ENCODE measurements at places on chromosomes 3 and 15.

DNA sequence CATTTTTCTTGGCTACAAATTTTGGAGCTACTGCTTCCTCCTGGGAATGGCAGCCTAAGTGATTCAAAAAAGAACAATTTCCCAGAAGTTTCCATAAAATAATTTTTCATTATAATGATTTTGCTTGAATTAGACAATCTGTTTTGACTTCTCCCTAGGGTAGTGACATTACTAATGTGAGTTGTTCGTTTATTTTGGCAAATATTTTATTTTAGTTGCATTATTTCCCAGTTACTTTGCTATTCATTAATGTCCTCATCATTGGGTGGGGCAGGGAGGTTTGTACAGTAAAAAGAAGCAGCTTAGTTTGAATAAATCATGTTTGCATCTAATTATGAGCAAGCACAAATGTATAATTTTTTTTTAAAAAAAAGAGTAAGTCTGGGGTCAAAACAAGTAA, 686.6 kb downstream of the ROBO2 start:
- no peak for DNase-seq

DNA sequence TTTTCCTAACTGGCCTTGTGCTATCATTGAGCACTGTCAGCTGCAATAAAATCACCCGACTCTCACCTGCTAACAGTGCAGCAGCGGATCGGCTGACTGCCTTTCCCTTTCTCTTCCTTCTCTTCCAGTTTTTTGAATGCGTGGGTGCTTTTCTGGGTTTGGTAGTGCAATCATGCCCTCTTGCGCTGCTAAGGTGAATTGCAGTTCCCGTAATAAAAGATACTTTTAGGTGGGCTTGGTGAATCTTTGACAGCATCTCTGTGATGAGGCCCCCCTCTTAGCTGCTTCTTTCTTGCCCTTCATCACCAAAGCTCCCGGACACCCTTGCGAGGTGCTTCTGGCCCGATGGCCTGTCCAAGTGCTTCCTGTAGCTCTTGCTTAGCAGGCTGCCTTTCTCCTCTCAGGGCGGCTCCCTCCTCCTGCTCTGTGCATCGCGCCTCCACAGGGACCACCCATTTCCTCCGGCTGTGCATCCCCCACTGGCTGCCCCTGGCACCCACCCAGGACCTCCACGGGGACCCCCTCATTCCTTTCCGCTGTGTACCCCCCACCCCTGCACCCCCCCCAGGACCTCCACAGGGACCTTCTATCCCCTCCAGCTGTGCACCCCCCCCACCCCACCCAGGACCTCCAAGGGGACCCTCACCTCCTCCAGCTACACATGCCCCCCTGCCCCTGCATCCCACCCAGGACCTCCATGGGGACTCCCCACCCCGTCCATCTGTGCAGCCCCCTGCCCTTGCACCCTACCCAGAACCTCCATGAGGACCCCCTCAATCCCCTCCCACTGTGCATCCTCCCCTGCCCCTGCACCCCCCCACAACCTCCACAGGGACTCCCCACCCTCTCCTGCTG, 50.8 kb upstream of the RPL32 start:
- no peak for DNase-seq

- DNase-seq: no peak
Measured at GRCh38 chr3:43641306-43642114, 19.7 kb upstream of the ANO10 start.

DNA sequence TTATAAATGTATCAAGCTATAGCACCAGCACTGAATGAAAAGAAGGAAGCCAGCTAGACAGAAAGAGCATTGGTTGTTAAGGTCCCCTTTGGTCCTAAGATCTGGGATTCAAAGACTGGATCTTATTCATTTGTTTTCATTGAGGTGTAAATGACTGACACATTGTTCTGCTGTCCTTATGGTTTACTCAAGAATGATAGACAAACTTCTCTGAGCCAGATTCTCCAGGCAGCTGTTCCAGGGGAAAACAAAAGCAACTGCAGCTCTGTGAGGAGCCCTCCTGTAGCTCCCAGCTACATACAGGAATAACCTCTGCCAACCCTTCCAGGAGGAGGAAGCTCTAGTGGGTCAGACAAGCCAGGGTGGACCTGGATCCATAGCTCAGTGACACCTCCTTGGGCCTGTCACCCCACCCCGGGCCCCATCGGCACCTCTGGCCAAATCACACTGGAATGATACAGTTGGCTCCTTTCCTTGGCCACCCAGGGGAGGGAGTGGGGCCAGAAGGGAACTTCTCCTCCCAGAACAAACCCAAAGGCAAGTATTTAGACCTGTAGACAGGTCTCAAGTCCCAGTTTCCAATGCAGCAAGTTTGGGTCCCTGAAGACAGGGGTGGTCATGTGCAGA, 57.8 kb downstream of the ZNF621 start:
- no peak for DNase-seq

GRCh38 chr3:16498130-16498890, 15.2 kb downstream of the RFTN1 start:
- DNase-seq: no peak

DNA sequence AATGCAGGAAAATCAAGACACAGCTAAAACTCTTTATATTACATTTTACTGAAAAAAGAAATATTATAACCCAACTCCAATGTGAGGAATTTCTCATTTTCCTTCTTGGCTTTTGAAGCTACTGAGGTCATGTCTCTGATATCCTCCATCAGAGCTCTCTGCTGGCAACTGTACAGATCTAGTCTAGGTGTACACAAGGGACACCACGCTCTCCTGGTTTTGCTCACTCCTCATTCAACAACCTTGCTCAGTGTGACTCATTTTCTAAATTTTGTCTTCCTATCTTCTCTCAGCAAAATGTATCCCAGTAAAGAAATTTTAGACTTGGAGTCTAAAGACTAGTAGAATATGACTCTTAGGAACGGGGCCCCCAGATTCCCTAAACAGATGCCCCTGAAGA, 144.3 kb downstream of the KCNMB2 start:
- DNase-seq: no peak

DNA sequence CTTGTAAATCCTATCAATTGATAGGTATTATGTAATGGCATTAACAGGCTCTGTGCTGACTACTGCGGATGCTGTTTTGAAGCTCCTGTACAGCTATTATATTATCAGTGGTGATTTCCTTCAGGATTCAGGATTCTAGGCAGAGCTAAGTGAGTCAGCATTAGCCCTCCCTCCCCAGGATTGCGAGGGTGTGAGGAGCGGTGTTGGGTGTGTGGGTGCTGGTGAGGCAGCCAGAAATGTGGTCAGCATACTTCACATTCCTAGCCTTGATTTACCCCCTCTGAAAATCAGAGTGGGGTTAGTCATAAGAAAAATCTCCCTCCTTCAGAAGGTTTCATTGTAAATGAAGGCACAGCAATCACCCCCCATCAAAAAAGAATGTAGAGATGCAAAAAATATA, 72.5 kb downstream of the SNTN start:
- no peak for DNase-seq

- DNase-seq: no peak
Measured at GRCh38 chr3:126512916-126513650, 4.5 kb downstream of the UROC1 start.

DNA sequence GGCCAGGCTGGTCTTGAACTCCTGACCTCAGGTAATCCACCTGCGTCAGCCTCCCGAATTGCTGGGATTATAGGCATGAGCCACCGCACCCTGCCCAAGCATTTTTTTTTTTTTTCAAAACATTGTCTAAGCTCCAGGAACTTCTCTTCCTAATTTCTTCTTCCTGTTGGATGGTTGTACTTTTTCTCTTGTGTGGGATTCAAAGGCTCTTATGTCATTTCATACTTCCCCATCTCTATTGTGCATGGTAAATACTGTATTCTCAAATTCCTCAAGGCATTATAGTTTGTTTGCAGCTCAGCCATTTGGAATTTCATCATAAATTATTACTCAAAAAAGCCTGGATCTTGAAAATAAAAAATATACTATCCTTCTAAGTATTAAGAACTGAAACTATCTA, 199.1 kb upstream of the GADL1 start:
- no peak for DNase-seq

DNA sequence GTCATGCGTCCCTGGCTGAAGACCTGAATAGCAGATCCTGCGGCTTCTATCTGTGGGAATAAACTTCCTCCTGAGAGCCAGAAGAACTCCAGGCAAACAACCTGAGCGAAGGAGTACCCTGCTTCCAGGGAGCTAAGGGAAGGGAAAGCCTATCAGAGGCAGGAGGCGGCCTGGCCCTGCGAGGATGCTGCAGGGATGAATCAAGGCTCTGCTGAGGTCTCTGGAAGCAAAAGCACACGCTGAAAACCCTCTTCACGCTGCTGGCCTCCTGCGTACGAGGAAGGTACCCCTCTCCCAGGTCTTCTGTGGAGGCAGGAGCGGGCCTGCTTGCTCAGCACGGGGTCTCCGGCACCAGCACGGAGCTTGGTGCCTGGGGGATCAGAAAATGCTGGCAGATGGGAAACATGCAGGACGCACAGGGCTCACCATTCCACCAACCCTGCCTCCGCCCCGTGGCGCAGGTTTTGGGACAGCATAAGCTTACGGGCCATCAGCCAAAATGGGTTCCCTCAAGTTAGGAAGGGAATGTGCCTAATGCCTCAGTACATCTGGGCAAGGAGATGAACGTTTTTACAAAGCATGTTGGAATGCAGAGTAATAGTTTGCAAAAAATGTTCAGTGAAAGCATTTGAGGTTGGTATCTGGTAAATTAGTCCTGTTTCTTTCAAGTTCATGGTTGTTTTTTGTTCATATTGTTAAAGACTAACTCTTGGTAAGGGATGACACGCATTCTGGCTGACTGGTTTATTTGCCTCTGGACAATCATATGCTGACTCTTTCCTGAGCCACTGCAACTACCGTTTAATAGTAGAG, 72.3 kb downstream of the CHSY1 start:
- no peak for DNase-seq

DNA sequence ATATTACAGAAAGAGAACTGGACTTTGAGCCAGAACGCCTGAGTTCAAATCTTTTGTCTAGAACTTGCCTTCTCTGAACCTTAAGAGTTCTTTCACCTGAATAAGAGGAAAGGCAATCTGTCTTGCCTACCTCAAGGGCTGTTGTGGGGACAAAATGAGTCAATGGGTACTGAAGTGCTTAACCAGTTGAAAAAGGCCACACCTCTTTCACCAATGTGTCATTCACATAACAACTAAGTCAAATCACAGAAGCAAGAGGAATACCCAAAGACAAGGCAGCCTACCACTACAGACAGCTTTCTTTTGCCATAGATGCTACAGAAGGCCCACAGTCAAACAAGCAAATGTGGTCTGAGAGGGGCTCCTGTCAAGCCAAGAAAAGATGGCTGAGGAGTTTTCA, 39.7 kb downstream of the NBEAL2 start:
- no peak for DNase-seq

GRCh38 chr3:166444336-166444735, 607.1 kb upstream of the BCHE start:
- no peak for DNase-seq
